ENCODE measurements at places on chromosomes 11 and 22.

GRCh38 chr11:528815-529727 is 6.3 kb downstream of the HRAS start:
- DNase-seq, result no peak

DNA sequence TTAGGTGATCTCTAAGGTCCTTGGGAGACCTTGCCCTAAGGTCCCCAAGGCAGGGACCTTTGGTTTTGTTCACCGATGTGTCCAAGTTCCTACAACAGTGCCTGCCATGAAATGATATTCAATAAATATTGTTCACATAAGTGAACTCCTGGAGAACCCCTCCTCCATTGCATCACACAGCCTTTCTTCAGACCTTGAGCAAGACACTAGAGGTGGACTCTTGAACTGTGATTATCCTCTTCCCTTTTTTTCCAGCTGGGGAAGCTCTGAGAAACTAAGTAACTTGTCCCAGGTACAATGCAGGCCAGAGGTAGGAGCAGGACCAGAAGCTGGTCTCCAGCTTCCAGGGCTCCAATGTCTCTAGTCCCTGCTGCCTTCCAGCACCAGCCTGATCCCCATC is 76.6 kb upstream of the LMO1 start:
- DNase-seq, result no peak

DNA sequence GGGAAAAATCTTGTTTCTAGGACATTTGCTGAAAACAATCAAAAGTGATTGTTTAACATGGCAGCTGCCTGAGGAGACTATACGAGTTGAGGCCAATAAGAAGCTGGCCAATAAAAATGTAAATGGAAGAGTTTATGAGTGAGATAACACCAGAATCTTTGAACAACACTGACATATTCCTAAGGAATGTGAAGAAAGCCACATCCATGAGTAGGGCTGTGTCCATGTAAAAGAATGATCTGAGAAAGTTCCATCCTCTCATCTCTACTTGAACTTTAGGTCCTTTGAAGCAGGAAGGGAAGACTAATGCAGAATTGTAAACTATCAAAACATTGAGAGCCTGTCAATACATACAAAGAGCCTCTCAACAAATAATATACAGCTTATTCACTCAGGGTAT is 6.9 kb upstream of the CHORDC1 start:
- no peak for DNase-seq

GRCh38 chr11:68127714-68128681 is 6.8 kb upstream of the CHKA start:
- DNase-seq, result peak; percentile 73

DNA sequence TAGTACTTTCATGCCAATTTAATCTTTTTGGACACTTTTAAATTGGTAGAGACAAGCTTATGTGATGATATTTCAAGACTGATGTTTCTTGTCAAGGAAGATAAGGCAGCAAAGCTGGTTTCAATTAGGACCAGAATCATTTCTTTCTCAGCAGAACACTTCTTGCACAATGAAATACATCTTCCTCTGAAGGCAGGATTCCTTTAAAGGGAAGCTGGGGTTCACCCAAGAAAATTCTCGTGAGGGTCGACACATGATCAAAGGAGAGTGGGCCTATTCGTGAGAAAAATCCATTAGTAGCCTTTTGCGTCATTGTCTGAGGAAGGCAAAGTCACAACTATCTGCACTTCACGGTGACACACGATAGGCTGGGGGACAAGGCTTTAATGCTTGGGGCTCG is 17.6 kb downstream of the TTC12 start:
- DNase-seq, result no peak

- DNase-seq, result no peak
Measured at GRCh38 chr11:62463121-62463542, 44.3 kb downstream of the SCGB1A1 start.

DNA sequence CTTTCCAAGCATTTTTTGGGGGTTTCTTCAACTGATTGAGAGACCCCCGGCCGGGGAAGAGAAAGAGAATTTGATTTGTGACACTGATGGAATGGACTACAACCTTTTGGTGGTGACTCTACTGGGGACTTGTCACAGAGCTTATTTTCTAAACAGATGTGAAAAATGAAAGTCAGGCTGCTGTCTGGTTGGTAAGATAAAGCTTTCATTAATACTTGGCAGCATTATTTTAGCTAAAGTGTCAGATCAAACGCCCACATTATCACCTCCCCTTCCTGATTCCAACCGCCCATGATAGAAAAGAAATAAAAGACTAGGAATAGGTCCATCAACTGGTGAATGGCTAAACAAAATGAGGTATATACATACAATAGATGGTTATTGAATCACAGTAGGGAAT is 45.6 kb upstream of the EHF start:
- DNase-seq, result no peak

Data from muscle of arm (tissue), 14 donors.